CD4-positive, alpha-beta memory T cell (primary cell): ENCODE measurements at places on chromosomes 11 and 22.

GRCh38 chr11:8298801-8299786 is 35.4 kb upstream of the LMO1 start:
- no peak for DNase-seq

DNA sequence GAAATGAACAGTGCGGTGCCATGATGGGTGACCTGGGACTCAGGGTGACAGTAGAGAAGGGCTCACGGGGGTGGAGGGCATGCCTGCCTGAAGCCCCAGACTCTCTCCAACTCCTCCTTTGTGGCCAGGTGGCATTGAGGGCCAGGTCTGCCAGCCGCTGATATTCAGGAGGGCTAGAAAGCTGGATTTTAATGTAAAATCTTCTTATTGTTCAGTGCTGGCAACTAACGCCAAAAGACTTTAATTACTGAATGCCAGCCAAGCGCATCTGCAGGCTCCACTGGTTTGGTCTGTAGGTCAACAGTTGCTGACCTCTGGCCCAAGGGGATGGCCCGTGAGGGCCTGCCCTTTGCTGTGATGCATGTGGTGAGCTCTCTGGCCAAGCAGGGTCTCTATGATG is 10.3 kb downstream of the MRGPRG start:
- DNase-seq, result no peak

GRCh38 chr11:119426142-119426541 is 3.2 kb upstream of the THY1 start:
- no peak for DNase-seq

GRCh38 chr11:126194121-126194543 is 17.3 kb downstream of the RPUSD4 start:
- no peak for DNase-seq

DNA sequence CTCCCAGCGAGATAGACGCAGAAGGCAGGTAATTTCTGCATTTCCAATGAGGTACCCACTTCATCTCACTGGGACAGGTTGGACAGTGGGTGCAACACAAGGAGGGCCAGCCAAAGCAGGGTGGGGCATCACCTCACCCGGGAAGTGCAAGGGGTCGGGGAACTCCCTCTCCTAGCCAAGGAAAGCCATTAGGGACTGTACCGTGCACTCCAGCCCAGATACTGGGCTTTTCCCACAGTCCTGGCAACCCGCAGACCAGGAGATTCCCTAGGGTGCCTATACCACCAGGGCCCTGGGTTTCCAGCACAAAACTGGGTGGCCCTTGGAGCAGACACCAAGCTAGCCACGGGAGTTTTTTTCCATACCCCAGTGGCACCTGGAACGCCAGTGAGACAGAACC is 17.2 kb downstream of the TRPC6 start:
- DNase-seq, result no peak

GRCh38 chr11:95503047-95503446 is 272.0 kb upstream of the SESN3 start:
- DNase-seq, result no peak

GRCh38 chr22:34687116-34687515 is 378.8 kb upstream of the ISX start:
- no peak for DNase-seq

DNA sequence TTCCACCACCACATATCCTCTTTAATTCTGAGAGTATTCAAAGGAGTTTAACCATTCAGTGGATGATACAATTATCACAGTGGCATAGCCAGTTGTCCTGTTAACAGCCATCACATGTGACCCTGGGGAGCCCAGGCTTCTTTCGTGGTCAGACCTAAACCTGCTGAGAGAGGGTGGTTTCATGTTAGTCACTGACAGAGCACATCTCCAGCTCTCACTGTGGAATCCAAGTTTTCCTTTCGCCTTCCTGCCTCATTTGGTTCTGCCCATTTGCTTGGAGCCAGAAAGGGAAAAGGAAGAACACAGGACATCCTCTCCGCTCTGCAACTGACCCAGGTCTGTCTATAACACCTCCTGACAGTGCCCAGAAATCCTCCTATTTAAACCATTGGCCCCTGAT is 60.4 kb downstream of the MCHR1 start:
- DNase-seq, result no peak

GRCh38 chr11:119339589-119340334 is 921 bp downstream of the C1QTNF5 start:
- no peak for DNase-seq

DNA sequence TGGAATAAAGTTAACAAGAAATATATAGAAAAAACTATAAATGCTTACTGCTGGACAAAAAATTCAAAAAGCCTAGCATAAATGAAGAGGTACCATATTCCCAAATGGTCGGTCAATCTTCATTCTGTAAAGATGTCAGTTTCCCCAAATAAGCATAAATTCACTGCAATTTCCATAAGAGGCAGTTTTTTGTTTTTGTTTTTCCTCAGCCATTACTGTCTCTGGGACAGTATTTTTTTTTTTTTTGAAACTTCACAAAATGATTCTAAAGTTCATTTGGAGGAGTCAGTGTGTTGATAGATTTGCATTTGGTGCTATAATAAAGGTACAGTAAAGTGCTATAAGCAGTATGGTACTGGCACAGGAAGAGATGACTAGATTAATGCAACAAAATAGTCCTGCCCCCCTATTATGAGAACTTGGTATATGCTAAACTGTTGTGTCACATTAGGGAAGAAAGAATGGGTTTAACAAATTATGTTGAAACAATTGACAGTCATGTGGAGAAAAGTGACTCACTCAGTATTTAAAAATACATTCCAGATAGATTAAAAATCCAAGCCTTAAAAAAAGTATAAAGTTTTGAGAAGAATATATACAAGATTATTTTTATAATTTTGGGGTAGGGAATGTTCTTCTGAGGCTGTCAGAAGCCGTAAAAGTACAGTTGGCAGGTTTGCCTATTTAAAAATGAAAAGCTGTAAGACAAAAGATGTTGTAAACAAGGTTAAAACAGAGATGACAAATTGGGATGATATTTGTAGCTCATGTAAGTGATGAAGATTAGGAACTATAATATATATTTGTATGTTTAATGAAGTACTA is 2.6 kb upstream of the FTH1 start:
- no peak for DNase-seq

DNA sequence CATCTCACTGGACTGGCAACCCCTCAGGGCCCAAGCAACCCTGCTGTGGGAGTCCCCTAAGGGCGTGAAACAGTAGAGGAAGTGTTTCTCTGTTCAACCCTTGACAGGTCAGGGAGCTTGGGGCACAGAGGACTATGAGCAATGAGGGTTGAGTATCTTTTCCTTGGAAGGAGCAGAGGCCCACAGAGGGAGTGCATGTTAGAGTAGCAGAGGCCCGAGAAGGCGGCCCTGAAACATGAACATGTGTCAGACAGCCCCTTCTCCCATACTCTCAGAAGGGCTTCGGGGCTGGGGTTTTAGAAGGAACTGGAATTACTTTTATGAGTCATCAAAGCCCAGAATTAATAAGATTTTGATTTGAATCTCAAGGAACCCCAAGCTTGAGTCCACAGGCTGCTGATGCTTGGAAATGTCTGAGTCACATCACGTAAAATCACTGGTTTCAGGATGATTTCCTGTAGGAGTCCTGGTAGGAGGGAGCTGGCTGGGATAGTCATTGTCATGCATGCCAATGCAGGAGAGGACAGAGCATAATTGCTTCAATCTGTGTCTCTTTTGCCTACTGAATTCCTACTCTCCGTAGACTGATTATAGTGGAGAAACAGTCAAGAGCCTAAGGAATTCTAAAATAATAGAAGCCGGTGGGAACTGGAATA is 22.6 kb downstream of the C11orf71 start:
- no peak for DNase-seq

DNA sequence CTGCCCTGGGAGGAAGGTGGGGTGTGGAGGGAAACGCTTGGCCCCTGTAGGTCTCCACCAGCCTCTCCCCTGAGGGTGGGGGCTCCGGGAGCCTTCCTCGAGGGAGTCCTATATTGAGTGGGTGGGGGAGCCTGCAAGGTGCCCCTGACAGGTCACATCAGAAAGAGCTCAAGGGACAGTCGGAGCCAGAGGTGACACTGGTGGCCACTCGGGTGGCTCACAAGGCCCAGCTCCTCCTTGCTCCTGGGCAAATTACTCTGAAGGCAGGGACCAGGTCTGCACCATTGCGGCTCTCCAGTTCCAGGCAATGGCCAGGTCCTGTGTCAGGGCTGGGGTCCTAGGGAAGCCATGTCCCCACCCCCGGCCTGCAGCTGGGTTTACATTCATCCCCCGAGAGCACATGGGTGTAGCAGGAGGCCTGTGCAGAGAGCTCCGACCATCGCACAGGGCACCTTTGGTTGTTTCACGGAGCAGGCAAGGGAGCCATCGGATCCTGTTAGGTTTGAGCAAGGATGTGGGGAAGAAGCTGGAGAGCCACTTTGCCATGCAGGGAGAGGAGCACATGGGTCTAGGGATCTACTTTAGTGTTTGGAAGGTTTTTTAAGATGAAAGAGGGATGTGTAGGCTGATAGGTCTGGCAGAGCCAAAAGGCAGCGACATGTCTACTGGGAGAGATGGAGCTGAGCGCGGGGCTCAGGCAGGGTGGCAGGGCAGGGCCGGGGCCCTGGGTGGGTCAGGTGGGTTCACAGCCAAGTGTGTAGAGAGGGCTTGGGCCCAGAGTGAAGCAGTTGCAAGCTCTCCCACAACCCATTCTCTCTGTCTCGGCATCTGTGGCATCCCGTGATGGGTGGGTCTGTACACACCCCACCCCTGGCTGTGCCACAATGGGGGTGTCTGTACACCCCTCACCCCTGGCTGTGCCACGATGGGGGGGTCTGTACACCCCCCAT is 14.8 kb downstream of the CCND1 start:
- DNase-seq, result no peak

GRCh38 chr11:43601511-43601910 is 79.0 kb upstream of the HSD17B12 start:
- DNase-seq, result no peak

GRCh38 chr11:127898422-127899365 is 688.7 kb downstream of the ETS1 start:
- DNase-seq, result no peak

DNA sequence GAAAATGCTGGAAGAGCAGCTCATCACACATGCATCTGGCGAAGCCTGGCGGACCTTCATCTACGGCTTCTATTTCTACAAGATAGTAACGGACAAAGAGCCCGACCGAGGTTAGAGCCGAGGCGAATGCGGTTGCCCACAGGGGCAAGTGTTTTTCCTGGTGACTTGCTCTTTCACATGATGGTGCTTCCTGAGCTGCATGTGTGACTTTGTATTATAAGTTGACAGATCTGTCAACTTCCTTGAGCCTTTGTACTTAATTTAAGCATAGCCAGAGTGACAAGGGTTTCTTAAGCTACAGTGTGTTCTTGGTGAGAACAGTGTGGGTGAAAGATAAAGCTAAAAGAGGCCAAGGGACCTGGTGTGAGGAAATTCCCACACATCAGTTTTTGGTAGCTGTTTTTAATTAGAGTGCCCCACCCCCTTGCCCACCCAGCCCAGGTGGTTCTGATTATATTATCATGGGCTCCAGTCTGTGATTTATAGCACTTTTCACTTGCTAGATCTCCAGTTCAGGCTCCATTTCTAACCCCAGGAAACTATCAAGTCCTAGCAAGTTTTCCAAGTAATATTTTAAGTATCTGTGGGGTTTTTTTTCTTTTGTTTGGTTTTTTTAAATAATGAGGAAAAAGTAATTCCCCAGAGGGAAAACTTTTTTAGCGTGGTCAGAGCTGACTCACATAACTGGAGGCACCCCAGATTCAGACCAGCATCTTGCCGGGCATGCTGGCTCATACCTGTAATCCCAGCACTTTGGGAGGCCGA is 68.0 kb upstream of the YWHAH start:
- DNase-seq, result no peak

GRCh38 chr11:70242885-70243284 is 27.6 kb upstream of the PPFIA1 start:
- DNase-seq, result no peak

DNA sequence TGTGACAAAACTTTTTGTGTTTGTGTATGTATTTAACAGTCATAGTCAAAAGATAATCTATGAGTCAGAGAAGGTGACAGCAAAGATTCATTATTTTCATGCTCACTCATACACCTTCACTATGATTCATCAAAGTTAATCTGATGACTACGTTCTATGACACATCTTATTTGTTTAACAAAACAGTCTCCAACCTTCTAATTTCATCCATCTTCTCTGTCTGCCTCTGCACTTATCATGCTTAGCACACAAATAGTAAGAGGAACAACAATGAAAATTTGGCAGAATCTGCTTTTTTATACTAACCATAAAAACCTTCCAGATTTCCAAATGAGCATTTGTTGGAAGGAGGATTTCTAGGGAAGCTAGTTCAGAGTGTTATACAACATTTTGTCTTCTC is 568.9 kb downstream of the LUZP2 start:
- DNase-seq, result no peak

- DNase-seq, result no peak
Measured at GRCh38 chr11:19163617-19164016, 38.2 kb downstream of the CSRP3 start.

DNA sequence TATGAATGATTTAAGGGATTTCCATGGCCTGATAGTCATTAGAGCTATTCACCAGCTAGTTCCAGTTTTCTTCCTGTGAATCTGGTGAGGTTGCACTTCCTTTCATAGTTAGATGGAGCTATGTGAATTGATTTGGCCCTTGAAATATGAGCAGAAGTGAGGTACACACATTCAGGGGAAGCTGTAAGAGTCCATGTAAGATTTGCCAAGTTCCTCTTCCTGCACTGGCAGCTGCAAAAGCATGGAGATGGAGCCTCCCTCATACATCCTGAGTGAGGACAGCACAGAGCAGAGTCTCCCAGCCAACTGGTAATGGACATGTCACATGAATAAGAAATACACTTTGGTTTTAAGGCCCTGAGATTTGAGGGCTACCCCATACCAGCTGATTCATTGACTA is 111.7 kb downstream of the CD44 start:
- no peak for DNase-seq

- DNase-seq, result no peak
Measured at GRCh38 chr22:44758344-44758973, 6.1 kb downstream of the ARHGAP8 start.

DNA sequence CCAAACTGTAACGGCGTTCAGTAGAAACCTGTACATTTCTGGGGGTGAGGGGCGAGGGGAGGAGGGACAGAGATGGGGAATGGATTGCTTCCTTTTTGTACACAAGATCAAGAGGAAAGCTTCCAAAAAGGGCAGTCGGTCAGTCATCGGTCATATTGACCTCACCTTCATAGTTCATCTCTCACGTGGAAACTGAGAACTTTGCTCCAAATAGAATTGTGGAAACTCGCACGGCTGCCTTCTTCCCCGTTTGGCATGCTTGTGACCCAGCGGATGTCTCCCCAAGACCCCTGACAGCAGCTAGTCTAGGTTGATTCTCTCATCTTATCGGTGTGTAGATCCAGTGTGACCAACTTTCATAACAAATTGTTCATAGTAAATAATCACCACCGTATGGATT is 47.6 kb downstream of the KCNC1 start:
- no peak for DNase-seq

- peak; percentile 75 for DNase-seq
Measured at GRCh38 chr11:65454696-65455456, 32.3 kb downstream of the NEAT1 start.

- DNase-seq, result no peak
Measured at GRCh38 chr11:35891096-35891495, 52.8 kb upstream of the LDLRAD3 start.

DNA sequence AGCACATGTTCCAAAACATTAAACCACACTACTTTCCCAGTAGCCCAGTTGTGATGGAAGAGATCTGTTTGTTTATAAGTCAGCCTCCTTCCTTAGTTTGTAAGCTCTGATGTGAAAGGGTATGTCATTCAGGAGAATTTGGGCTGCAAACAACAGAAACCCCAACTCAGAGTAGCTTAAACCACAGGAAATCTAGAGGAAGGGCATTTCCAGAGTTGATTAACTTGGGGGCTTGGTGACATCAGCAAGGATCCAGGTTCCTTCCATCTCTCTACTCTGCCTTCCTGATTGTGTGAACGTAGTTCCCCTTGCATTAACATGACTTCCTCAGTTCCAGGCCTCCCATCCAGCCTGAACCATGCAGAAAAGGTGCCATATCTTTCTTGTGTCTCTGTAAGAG is 6.5 kb upstream of the FJX1 start:
- no peak for DNase-seq
